Sciatic nerve (tissue), 2 donors: ENCODE measurements at places on chromosomes 6 and 20. TPM values are rescaled to one million over a fixed set of nuclear protein-coding genes. Genes with fewer than 3 reads are reported as not detected.
A peak's percentile ranks its signal among the peaks of the same experiment; 100 is the strongest.

DNA sequence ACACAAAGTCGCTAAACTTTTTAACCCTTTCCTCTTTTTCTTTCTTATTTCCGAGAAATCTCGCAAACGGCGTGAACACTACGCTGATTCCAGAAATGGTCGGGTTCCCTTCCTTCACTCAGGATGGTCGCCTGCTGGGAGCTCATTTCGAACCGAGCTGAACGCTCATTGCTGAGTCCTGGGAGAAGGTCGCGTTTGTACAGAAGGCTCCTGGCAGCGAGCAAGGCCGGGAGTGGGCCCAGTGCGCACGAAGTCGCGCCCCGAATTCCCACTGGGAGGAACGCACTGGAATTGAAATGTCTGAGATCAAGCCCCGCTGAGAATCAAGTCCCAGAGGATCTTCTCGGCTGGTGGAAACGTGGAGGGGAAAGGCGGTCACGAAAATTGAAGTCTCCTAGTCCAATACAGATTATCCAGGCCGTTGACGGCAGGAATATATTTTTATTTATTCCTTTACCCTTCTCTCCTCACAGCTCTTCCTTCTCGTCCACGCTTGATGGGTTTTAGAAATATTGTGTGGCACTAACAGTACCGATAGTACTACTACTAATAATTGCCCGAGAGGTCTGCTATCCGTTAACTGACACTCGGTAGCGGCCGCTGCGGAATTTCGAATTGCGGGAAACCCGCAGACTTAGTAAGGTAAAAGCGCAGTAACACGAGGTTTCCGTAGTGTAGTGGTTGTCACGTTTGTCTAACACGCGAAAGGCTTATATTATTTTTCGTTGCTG lies 207.2 kb upstream of the ZNF184 start:
- DNase-seq = no peak

DNA sequence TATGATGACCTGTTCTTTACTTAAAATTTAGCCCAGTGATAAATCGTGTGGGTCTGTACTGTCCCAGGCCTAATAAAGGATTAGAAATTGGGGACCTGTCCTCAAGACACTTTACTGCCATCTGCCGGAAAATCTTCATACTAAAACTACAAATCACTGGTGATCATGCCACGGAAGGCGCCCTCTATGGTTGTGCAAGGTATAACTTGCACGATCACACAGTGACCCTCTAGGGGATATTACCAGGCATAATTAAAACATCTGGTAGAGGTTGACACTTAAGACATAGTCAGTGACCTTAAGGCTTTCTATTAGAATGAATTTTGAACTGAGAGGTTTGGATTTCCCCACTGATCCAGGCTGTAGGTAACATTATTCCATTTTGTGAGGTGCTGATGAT lies 172.6 kb downstream of the BMP2 start:
- no peak for DNase-seq

- DNase-seq = no peak
These were observed 548.4 kb upstream of the JAG1 start for GRCh38 chr20:11222243-11222642.

GRCh38 chr20:45518282-45518681 lies 2.9 kb upstream of the SPINT3 start:
- no peak for DNase-seq

DNA sequence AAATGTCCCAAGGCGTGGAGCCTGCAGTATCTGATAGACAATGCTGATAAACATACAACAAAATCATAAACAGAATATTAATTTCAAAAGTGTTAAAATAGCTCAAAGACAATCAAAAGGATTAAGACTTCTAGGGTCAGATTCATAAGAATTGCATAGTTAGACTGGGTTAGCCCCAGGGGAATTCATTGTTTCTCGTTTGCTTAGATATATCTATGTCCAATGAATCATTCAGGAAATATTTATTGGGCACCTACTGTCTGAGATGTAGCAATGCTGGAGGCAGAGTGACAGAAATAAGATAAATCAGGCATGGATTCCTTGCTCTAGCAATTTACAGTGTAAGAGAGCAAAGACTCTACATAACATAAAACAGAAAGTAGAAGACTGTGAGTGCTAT lies 124.4 kb upstream of the PRL start:
- DNase-seq = no peak

DNA sequence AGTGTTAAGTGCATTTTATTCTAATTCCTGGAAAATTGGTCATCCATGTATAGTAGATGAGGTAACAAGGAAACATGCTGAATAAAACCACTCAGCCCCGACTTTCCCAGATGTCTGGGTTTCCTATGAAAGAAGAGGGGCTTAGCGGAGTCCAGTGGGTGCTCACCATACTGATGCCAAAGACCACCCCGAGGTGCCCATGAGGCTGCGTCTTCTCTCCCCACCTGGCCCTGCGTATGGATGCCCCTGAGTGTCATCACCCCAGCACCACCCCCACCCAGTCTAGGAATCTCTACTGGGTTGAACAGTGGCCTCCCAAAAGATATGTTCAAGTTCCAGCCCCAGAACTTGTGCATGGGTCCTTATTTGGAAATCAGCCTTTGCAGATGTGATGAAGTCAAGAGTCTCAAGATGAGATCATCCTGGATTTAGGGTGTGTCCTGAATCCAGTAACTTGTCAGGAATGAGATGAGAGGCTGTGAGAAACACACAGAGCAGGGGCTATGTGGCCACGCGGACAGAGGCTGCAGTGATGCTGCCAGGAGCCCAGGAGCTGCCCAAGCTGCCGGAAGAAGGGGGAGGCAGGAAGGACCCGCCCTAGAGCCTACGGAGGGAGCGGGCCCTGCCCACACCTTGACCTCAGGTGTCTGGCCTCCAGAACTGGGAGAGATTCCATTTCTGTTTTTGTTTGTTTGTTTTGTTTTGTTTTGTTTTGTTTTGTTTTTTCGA lies 124.6 kb upstream of the CDH4 start:
- no peak for DNase-seq

GRCh38 chr20:17650301-17651128 lies 31.5 kb downstream of the RRBP1 start:
- DNase-seq = no peak

DNA sequence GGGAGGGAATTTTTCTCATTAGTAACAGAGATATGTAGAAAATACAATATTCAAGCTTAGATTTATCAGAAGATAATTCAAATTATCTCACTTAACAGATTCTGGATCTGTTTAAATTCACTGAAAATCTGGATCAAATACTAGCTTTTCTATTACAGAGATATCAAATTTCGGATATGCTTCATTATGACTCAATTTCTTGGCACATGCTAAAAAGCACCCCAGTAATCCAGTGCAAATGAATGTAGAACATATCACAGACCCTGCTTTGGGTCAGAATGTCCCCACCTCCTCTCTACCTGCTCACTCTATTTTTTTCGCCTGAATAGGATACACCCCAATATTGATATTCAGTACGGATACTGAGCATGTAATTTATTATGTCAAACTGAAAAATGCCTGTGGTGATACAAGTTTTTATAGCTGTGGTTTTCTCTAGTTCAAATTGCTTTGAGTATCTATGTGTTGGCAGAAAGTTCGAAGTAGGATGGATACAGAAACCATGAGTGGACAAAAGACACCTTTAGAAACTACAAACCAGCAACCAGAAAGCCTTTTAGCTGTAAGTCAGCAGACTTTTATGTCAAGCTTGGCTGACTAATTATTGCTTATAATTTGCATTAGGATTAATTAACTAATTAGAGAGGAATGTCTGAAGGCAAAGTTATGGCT lies 290.0 kb downstream of the TFAP2B start:
- no peak for DNase-seq

GRCh38 chr6:130895516-130895915 lies 68.3 kb downstream of the SMLR1 start:
- DNase-seq = no peak

GRCh38 chr6:19597809-19598320 lies 239.3 kb upstream of the ID4 start:
- no peak for DNase-seq

- DNase-seq = peak; percentile 67
These were observed 1.6 kb upstream of the HEY2 start for GRCh38 chr6:125747589-125748405.

DNA sequence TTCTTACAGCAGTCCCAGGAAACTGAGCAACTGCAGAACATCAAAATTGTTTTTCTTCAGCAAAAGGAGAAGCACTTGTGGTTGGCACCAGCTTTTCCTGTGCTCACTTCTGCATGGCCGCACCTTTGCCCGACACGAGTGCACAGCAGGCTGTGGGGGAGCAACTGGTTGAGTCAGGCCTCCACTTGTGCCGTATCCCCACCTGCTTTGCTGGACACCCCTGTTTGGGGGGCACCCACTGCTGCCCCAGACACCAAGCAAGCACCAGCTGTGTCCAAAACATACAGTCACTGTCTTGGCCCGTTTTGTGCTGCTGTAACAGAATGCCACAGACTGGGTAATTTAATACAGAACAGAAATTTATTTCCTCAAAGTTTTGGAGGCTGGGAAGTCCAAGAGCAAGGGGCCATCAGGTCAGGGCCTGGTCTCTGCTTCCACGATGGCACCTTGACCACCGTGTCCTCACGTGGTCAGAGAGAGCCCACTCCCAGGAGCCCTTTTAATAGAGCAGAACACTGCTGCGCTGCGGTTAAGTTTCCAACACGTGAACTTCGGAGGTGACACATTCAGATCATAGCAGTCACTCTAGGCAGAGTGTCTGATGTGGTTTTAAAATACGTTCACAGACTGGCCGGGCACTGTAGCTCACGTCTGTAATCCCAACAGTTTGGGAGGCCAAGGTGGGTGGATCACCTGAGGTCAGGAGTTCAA lies 8.7 kb upstream of the GMEB2 start:
- DNase-seq = no peak

SMLR1 gene
- not detected for total RNA-seq

TMEM151B gene
- not detected for total RNA-seq

KCNB1 gene
- total RNA-seq = 4.9 TPM
